ENCODE measurements at places on chromosomes 5 and 9.

GRCh38 chr5:1352231-1353219 lies 7.6 kb upstream of the CLPTM1L start:
- no peak for DNase-seq

GRCh38 chr5:62306323-62306895 lies 403 bp downstream of the KIF2A start:
- DNase-seq = no peak

DNA sequence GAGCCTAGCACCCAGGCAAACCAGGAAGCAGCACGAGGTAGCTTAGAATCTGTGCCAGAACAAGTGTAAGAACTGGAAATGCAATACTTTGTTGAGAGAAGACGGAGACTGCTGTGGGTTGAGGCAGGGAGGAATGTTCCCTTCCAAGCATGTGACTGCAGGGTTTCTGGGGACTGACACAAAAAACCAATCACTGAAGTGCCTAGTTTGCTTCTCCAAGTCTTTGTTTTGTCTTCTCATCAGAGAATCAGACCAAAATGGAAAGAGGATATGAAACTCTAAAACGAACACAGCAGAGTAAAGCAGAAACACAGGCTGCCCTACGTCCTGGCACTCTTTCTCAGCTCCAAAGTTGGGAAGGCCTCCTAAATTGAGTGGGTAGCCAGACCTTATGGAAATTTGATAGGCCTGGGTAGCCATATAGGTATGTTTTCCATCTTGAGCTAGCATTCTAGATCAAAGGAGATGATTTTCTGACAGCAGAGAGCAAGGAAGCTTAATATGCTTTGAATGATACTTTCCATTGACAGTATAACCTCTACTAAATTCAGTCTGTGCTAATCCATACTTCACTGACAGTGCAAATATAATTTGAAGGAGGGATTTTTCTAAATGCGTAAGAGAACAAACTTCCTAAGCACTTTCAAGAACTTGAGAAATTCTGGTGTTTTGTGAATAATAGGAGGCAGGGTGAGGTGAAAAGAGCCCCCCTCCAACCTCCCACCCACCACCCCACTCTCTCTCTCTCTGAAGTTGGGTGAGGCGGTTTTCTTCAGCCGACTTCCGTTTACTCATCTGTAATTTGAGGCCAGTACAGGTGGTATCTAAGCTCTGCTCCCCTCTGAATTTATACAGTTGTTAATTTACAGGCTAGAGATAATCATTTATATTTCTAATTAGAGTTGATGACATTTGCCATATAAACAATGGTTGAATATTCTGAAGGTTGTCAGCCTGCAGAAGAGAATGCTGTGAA lies 5.5 kb downstream of the ADRB2 start:
- no peak for DNase-seq

DNA sequence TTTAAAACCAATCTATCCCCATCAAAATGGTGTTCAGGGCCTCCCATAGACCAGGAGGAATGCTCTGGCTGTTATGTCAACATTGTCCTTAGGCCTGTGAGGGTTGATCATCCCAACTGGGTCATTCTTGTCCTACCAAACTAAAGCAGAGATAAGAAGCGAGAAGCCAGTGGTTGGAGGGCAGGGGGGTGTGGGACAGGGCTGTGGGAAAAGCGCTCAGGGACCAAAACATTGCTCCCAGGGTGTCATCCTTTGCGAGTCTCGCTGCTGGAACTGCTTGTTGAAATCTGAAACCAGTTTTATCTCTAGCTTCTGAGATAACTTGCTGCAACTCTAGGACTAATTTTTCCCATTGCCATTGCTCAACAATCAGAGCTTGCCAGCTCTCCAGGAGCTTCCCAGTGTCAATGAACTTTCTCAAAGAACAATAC lies 48.1 kb downstream of the SPATA31C2 start:
- DNase-seq = no peak

DNA sequence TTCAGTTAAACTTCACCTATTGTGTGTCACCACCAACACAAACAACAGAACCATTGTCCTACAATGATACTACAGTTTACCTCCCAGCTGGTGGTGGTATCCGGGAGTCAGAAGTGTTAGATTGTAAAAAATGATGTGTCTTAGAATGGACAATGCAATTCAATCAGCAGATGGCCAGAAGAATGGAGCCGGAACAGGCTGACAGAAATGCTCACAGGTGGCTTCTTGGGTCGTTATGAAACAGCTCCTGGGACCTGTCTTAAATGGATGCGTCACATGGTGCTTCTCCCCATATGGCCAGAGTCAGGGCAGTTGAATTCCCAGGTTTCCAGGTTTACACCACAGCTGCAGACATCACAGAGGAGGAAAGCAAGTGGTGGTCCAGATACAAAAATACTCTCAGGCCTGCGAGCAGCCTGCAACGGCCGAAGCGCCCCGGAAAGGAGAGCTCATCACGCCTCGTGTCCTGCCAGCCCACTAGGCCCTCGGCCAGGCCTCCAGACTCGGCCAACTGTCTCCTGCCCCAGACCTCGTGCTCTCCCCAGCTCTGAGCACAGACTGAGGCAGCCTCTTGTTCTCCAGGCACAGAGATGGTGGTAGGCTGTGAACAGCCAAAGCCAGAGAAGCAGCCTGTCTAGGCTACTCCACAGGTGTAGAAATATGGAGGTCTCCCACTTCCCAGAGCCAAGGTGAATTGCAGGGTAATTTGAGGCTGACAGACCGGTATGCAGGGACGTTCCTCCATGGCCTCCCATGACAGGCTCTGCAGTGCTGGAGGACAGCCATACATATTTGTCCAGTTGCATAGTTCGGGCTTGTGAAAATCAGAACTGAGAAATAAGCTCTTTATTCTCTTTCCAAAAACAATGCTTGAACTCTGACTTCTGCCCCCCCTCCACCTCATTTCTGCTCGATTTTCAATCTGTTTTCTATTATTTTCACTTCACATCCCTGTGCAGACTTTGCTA lies 98.5 kb upstream of the SPATA31C2 start:
- no peak for DNase-seq

- DNase-seq = no peak
These were observed 210.6 kb downstream of the CDH18 start for GRCh38 chr5:19777363-19777762.

- DNase-seq = no peak
These were observed 294.7 kb upstream of the DMRT1 start for GRCh38 chr9:546797-547223.

- no peak for DNase-seq
These were observed 121.6 kb upstream of the KIF2A start for GRCh38 chr5:62184444-62184843.

GRCh38 chr5:72515211-72515610 lies 8.0 kb upstream of the ZNF366 start:
- no peak for DNase-seq

DNA sequence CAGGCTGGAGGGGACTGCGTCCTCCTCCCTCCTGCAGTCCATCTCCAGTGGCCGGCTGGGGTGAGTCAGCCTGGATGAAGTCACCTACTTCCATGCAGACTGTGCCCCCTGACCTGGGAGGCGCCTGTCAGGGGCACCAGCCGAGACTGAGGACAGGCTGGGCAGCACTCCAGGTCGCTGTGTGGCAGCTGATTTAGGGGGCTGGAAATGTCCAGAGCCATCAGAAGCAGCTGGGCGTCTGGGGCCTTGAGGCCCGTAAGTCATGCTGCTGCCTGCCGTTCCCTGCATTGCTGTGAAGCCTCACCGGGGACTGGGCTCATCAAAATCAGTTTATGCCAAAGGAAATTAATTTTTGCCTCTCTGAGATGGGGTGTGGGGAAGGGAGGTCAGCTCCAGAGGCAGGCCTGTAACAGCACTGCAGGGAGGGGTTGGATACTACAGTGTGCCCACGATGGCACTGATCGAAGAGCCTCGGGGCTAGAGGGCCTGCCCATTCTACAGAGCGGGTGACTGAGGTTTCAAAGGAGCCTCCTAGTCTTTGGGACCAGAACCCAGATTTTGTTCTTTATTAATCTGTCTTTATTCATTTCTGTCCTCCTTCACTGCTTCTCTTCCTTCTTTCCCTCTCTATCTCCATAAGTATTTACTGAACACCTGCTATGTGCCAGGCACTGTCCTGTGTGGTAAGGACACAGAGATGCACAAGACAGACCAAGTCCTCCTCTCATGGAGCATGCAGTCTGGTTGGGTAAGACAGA lies 70.4 kb upstream of the PSD2 start:
- DNase-seq = no peak

- no peak for DNase-seq
These were observed 111.1 kb upstream of the S1PR3 start for GRCh38 chr9:88880199-88880598.

DNA sequence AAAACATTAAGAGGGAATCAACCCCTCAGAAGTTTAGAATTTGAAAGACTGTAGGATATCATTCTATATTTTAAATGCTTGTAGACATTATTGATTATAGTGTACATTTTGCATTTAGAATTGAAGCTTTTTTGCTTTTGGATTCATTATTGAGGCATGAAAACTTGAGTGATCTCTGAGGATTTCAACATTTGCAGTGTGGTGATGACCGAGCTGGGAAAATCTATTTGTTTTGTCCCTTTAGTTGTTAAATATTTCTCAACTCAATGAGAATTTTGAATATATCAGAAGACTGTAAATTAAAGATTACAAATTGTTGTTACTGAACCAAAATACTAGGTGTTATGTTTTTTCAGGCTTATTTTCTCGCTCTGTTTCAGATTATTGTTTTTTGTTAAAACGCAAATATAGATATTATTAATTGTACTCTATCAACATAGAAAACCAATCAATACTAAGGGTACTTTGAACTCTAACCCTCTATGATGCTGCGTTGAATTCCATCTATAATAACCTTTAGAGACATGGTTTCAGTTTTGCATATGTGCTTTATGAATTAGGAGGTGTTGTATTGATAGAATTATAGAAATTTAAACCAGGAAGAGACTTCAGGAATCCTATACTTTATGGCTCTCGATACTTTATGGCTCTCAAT lies 19.3 kb upstream of the DMRTA1 start:
- DNase-seq = no peak

DNA sequence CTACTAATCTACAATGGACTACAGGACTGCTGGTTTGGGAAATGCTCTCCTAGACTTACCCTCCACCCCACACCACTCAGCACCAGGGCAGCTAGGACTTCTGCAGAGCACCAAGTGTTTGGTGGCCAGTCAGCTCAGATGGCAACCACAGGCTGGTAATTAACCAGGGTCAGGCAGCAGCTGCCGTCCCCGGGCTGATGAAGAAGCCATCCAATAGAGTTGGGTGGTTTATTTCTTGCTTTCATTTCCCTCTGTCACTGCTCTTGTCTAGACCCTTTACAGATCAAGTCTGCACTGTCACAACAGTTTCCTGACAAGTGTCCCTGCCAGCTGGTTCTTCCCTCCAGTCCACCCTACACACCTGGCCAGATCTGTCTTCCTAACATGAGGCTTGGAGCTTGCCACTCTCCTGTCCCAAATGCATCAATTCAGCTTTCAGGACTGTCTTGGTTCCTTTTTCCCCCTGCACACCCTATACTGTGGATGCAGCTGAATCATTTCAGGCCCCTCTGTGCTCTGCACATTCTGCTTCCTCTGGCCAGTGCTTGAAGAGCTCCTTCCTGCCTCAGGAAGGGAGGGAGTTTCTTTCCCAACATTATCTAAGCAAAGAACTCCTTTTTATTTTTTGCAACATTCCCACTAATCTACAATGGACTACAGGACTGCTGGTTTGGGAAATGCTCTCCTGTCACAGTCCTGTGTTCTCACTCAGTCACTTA lies 30.2 kb upstream of the HSPA9 start:
- DNase-seq = no peak

GRCh38 chr5:161857358-161857757 lies 9.4 kb downstream of the GABRA1 start:
- DNase-seq = no peak

Measured in activated CD4-positive, CD25-positive, alpha-beta regulatory T cell treated with anti-CD3 and anti-CD28 coated beads, Interleukin-2, amount 50 U/mL, for 72 hours (primary cell).